ENCODE measurements at places on chromosomes 16 and 17.

DNA sequence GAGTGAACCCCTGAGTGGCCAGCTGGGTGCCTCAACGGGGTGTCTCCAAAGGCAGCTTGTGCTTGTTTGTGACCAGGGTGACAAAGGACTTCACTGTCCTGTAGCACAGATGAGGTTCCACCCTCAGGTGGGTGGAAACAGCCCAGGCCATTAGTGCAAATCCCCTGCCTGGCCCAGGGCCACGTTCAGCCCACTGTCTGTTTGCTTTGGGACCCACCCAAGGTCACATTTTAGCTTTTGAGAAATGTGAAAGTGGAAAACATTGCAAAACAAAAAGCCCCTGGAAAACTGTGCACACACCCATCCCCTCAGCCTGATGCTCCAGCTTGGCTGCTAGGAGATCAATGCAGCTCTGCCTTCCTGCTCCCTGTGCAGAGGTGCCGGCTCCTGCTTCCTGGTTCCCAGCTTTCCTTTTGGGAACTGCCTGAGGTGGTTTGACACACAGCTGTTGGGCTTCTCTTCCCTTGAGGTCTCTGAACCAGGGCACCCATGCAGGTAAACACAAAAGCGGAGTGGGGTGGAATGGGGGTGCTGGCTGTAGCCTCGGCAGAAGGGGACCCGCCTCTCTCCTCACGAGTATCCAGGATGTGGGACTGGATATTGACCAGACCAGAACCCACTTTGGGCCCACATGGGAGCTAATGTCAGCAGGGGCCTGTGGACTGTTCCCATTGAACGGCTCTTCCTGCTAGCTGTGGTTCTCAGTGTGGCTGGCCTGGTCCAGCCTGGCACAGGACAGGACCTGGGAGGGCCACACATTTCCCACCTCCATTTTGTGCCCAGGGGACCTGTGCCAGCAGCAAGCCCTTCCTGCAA, 7.9 kb upstream of the SPHK1 start:
- no peak overlapping the region for H3K4me3 ChIP-seq
- H3K27me3 ChIP-seq, result no peaks in the 10 kb centered on the region
- no peak for DNase-seq
- no peak overlapping the region for H3K27ac ChIP-seq
- no peaks in the 10 kb centered on the region for H3K4me1 ChIP-seq
- H3K36me3 ChIP-seq, result no peaks in the 10 kb centered on the region

- H3K27ac ChIP-seq, result peak overlapping the region; percentile 50
- no peak for DNase-seq
- no peak overlapping the region for H3K4me3 ChIP-seq
- no peaks in the 10 kb centered on the region for H3K36me3 ChIP-seq
- no peaks in the 10 kb centered on the region for H3K27me3 ChIP-seq
These were observed 19.4 kb upstream of the PLLP start for GRCh38 chr16:57303910-57304168.

DNA sequence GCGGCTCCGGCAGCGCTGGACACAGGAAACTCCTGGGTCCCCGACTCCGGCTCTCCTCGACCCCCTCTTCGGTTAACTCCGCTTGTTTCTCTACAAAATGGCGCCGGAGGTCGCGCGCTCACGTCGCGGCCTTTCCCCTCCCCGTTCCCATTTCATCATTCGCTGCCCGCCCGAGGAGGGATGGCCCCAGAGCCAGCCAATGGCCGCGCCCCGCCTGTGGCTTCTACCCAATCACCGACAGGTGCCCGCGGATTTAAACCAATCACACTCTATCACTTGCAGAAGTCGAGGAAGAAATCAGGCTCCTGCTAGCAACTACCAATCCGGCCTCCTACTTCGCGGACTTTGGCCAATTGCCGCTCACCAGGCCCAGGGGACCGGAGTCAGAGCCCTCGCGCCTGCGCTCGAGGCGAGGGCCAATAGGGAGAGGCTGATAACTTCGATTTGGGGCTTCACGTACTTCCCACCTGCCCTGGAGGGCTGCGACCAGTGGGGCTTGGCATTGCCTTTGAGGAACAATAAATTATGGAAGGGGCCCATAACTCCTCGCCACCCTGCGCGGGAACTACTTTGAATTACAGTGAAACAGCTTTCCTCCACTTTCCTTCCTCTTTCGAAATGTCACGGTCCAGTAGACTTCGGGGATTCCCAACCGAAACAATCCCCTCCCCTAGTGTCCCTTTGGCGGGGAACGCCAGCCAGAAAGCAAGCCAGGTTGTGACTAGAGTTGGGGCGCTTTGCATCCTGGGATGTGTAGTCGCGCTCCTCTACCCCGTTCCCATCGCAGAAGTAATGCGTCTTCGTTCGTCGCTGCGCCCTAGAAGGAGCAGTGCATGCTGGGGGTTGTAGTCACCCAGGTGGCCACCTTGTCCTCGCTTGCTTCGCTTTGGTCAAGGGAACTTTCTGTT, at the start of gene CNOT1:
Gene CNOT1, minus strand, starts transcription at position 94 of the 908 bp plus-strand sequence. CDS start 30,489 bp downstream, outside the sequence.
- peaks cover 22% of the 10 kb centered on the region for H3K4me1 ChIP-seq
- H3K27me3 ChIP-seq, result no peaks in the 10 kb centered on the region
- peak within 1 kb of the TSS; percentile 96 for H3K4me3 ChIP-seq
- H3K36me3 ChIP-seq, result no peaks in the 10 kb centered on the region
- H3K27ac ChIP-seq, result peak within 1 kb of the TSS; percentile 96
- DNase-seq, result peak; percentile 98

DNA sequence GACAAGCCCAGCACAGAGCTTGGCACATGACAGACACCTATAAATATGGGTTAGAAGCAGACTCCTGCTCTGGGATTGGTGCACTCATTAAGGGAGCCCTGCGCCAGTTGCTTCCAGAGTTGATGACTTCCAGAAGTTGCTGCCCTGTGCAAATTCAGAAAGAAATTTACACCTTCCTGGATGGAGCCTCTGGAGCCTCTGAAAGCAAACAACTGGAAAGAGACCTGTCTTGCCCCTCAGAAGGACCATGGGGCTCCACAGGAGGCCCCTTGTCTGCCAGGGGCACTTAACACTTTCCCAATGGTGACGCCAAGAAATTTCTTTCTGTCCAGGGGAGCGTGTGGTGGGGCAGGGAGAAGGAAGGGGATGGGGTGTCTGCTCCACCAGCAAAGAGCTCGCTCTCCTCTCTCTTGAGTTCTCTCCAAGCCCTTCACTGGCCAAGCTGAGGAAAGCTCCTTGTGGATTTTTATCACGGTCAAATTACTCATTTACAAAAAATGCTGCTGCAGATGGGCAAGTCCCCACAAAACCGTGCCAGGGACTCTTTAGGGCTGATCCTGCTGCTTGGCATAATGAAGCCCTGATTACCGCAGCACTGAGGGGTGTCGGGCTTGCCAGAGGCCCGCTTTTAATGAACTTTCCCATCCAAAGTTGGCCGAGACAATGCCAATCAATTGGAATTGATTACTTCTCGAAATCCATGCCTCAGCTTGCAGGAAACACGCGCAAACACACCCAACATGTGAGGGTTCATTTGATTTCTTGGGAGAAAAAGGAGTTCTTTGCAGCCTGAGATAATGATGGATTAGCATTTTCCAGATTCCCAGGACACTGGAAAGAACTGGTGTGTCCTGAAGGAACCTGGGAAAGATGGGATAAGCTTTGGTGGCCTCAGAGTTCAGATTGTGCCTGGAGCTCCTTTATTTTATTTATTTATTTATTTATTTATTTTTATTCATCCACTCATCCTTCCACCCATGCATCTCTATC, 583.6 kb upstream of the CDH5 start:
- H3K4me1 ChIP-seq, result no peaks in the 10 kb centered on the region
- no peak overlapping the region for H3K27ac ChIP-seq
- H3K36me3 ChIP-seq, result no peaks in the 10 kb centered on the region
- DNase-seq, result no peak

GRCh38 chr17:79530361-79531105, 80.3 kb downstream of the RBFOX3 start:
- no peak overlapping the region for H3K27ac ChIP-seq
- peaks cover 7% of the 10 kb centered on the region for H3K27me3 ChIP-seq
- no peaks in the 10 kb centered on the region for H3K36me3 ChIP-seq
- DNase-seq, result no peak

DNA sequence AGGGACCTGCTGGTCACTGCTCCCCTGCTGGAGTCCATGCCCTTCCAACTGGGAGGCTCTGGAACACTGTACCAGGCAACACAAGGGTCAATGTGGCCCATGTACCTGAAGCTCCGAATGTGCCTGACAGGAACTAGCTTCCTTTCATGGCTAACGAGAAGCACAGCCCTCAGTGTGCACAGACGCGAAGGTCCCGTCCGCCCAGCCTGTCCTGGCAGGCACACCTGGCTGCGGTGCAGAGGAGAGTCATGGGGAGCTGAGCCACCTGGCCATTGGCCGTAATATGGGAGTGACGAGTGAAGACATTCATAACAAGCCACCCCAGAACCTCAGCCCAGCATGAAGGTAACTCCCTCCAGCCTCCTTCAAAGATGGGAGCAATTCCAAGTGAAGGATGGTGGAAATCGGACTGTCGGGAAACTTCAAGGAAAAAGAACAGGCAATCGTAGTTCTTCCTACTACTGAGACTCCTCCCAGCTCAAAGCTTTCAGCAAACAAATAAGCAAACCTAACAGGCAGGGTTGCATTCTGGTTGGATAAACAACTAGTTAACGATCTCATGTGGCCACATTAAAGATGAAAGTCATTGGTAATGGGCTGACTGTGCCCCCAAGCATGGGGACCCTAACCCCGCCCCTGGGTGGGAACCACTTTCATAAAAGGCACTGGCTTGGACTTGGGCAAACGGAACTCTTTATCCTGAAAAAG, 13.2 kb downstream of the TMEM11 start:
- H3K27me3 ChIP-seq, result no peaks in the 10 kb centered on the region
- no peak for DNase-seq
- peaks cover 6% of the 10 kb centered on the region for H3K4me1 ChIP-seq
- H3K36me3 ChIP-seq, result no peaks in the 10 kb centered on the region
- no peak overlapping the region for H3K27ac ChIP-seq

DNA sequence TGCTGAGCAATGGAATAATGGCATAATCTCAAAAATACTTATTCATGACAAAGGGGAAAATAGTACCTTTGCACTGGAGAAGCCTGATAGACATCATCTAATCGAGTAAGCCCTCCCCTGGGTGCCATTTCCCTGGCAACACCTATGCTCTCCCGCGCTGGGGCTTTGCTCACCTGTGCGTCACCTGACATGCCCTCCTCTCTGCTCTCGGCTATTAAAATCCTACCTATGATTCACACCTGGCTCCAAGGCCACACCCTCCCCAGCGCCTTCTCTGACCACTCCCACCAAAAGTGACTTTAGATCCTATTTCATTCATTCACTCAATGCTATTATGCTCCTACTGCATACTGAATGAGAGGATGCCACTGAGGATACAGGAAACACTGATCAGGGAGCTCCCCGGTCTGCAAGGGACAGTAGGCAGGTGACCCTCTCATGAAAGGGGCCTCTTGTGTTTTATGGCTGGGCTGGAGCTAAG, 83.9 kb downstream of the NT5M start:
- H3K4me3 ChIP-seq, result no peak overlapping the region
- peaks cover 6% of the 10 kb centered on the region for H3K27me3 ChIP-seq
- DNase-seq, result peak; percentile 48
- peaks cover 10% of the 10 kb centered on the region for H3K4me1 ChIP-seq

GRCh38 chr17:58336456-58337209, 8.0 kb upstream of the TSPOAP1 start:
- H3K4me3 ChIP-seq, result no peak overlapping the region
- no peaks in the 10 kb centered on the region for H3K27me3 ChIP-seq

DNA sequence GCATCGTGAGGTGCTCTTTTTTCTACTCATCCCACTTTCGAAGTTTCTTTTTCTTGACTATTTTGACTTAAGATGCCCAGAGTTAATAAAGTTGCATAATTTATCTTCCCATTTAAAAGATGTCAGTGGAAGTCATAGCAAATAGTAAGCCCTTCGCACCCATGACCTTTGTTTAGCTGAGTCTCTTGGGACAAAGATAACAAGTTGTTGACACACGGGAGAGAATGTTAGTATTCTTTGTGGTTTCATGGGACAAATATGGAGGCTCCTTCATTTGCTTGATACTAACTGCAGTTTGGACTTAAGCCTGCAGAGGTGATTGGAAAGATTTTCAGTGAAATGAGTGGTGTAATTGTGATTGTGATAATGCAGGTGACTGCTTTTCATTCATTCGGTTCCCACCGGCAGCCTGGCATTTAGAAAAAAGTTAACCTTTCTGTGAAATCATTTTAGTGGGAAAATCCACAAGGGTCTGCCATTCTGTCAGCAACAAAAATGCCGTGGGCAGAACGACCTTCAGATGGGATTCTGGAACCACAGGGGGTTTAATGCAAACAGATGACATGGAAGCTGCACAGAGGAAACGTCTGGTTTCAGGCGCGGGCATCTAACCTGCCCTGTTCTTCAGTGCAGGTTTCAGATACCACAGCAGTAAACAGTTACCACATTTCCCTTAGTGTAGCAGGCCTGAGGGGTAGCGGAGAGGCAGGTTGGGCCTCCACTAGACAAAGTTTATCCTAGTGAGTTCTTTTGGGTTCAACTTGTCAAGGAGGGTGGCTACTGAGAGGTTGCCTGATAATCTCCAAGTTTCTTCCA, 123.0 kb downstream of the RPTOR start:
- H3K27ac ChIP-seq, result no peak overlapping the region
- H3K36me3 ChIP-seq, result no peaks in the 10 kb centered on the region
- H3K4me1 ChIP-seq, result peaks cover 24% of the 10 kb centered on the region
- DNase-seq, result no peak

DNA sequence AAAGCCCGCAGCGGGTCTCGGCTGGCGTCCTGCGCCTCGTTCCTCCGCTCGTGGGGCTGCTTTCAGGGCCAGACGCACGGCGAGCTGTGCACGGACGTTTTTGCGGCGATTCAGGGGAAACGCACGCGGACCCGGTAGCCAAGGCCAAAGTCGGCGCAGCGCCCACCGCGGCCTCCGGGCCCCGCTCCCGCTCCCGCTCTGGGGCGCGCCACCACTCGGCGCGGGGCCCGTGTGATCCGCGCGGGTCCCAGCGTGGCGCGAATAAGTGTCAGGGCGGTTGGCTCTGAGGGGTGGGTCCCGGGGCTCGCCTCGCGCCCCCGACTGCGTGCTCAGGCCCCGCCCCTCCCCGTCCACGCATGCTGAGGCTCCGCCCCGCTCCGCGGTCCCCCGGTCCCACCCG, 694 bp upstream of the TBCD start:
- H3K27ac ChIP-seq, result peak overlapping the region; percentile 93
- DNase-seq, result peak; percentile 22
- H3K36me3 ChIP-seq, result no peaks in the 10 kb centered on the region
- peaks cover 23% of the 10 kb centered on the region for H3K4me1 ChIP-seq
- H3K27me3 ChIP-seq, result no peaks in the 10 kb centered on the region

DNA sequence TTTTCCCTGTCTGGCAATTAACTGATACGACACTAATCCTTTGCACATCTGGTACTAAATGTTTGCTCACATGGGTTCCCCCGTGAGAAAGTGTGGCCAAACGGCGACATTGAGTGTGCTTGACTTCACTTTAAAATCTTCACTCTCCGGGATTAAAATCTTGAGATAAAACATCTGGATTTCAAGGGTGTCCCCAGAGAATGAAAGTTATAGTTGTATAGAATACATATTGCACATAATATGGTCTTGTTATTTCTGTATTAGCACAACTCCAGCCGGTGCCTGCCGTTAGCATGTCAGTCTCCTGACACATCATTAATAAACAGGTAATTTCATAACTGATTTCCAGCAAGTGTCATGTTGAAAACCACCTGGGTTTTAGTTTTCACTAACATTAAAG, 749.0 kb upstream of the SOX9 start:
- DNase-seq, result no peak
- no peaks in the 10 kb centered on the region for H3K27me3 ChIP-seq
- no peaks in the 10 kb centered on the region for H3K4me1 ChIP-seq
- H3K27ac ChIP-seq, result no peak overlapping the region
- no peak overlapping the region for H3K4me3 ChIP-seq
- H3K36me3 ChIP-seq, result no peaks in the 10 kb centered on the region

- no peak overlapping the region for H3K4me3 ChIP-seq
- H3K27me3 ChIP-seq, result peaks cover 6% of the 10 kb centered on the region
- H3K4me1 ChIP-seq, result no peaks in the 10 kb centered on the region
- H3K27ac ChIP-seq, result no peak overlapping the region
- no peaks in the 10 kb centered on the region for H3K36me3 ChIP-seq
- DNase-seq, result no peak
These were observed 21.3 kb downstream of the COX4I1 start for GRCh38 chr16:85820604-85821372.

Measured in transverse colon (tissue), 4 donors.